Skeletal muscle cell (primary cell): ENCODE measurements at places on chromosomes 7 and 10.

- no peak for DNase-seq
Observed at GRCh38 chr10:111277661-111278060, 200.8 kb downstream of the ADRA2A start.

- no peak for DNase-seq
Observed at GRCh38 chr10:15122477-15123030, 25.4 kb downstream of the RPP38 start.

GRCh38 chr10:44014644-44015250, 366.1 kb upstream of the ZNF32 start:
- DNase-seq: no peak

DNA sequence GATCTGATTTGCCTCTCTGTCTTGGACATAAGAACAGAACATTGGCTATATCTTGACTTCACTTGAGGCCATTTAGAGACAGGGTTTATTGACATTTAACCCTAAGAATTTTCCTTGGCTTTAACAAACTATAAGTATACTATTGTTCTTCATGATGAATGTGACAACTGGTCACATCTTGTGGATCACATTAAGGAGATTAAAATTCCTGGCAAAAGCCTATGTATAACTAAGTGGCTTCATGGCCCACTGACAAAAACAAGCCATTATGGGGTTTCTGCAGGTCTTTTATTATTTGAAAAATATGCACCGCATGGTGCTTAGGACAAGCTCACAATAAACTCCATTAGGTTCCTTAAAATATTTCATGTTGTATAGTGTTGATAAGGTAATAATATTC, 54.8 kb downstream of the THNSL1 start:
- no peak for DNase-seq

GRCh38 chr10:86205306-86206239, 161.0 kb downstream of the GRID1 start:
- no peak for DNase-seq

DNA sequence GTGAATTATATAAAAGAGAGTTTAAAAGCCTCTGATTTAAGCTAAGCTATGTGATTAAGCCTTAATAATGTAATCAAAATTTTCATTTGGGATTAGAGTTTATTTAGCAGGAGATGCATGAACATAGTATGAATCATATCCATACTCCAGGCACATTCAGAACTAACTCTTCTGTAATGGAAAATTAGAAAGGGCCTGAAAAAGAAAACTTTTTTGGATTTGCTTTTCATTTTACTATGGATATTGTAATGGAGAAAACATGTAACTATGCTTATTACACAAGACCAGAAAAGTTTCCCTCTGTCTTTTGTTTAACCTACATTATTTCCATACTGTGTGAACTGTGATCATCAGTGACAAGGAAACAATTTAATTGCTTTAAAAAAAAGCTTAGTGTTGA, 22.0 kb downstream of the TES start:
- no peak for DNase-seq

DNA sequence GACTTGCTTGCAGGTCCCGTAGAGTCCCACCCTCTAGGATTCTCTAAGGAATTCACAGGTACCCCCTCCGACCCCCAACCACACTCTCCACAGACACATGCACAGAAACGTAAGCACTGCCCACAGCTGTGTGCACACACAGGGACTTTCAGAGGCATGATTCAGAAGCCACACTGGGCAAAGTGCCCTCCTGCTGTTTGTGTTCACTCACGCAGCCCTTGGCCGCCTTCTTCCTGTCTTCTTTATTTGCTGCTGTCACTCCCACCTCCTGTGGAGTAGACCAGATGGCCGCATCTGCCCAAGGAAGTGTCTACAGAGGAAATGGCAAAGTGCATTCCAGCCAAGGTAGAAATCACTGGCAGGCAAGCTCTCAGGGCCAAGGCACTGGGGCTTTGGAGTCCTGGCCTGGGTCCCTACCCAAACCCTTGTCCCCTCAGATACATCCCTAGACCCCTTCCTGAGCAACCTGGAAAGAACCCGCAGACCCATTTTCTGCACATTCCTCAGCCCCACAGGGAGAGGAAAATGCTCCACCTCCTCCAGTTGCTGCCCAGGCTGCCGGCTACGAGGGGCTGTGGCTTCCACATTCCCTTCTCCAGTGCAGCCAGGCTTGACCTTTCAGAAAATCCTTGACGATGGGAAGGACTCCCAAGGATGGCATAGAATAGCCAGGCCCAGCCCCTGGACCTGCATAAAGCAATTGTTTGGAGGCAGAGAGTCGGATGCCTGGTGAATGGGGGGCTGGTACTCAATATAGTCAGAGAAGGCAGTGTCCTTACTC, 21.6 kb upstream of the GIMAP8 start:
- DNase-seq: peak; percentile 65

GRCh38 chr10:117928741-117929140, 118.0 kb downstream of the RAB11FIP2 start:
- DNase-seq: no peak
